ENCODE measurements at places on chromosomes 5 and 9.

DNA sequence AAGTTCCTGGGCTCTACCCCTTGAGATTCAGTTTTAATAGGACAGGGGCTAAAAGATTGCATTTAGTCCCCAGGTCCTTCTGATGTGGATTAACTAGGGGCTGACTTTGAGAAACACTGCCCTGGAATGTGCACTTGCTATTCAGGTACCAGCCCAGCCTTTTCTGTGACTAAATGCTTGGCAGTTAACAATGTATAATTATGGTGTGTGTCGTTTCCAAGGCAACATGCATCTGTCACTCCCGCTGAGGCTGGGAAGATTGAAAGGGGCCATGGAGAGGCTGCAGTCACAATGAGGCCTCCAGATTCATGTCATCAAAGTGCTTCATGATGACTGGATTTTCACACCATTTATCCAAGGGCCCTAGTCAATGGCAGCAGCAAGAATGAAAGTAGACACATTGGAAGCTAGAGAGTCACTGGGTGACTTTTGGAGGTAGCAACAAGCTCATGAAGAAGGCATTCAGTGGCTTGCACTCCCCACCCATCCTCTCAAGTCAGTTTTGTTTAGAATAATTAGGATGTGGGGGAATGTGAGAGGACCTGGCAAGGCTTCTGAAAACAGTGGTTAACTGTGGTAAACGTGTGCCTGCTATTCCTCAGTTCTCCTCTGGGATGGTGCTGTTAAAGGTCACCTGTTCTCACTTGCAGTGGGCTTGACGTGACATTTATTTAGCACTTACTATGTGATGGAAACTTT, 28.3 kb downstream of the RAI14 start:
- no peak for DNase-seq

DNA sequence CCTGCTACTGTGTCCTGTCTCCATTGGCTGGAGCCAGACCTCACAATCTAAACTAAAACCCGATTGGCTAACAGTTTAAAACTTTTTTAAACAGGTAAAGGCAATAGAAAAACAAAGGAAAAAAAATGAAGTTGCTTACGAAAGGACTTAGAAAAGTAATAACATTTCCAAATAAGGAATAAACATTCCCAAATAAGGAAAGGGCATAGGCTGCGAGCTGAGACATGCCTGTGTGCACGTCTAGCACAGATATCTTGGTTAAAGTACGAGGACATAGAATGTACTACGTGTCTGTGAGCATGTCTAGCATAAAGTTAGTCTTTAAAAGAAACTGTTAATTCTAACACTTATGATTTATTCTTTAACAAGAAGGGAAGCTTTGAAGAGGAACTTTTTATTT, 15.3 kb upstream of the FAM120A start:
- no peak for DNase-seq

DNA sequence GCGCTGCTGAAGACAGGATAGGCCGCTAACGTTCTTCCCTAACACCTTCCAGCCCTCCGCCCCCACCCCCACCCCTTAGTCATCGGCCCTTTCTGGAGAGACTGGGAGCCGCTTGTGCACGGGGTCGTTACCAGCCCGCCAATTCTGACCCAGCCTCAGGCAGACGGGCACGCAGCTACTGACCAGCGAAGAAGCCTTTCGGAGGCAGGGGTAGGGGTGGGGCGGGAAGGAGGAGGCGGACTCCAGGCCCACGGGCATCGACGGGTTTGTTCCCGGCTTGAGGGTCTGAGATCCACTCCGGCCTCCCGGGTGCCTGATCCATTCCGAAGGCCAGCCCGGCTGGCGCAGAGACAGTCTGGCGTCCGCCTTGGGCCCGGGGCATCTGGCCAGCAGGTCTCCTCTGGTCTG, 729 bp upstream of the HAND1 start:
- DNase-seq = no peak

GRCh38 chr5:119402081-119402480, 46.3 kb downstream of the TNFAIP8 start:
- DNase-seq = no peak

DNA sequence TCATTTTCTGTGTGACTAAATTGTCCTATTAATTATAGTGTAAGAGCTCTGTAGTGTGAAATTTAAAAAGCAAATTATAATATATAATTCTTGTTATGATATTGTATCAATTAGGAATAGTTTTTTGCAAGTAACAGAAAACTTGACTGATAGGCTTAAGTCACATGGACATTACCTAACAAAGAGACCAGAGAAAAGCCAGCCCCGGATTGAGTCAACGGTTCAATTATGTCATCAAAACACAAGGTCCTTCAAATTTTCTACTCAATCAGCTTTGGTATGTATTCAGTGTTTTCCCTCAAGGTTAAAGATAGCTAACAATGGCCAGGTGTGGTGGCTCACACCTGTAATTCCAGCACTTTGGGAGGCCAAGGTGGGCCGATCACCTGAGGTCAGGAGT, 126.7 kb upstream of the PTGER4 start:
- no peak for DNase-seq

DNA sequence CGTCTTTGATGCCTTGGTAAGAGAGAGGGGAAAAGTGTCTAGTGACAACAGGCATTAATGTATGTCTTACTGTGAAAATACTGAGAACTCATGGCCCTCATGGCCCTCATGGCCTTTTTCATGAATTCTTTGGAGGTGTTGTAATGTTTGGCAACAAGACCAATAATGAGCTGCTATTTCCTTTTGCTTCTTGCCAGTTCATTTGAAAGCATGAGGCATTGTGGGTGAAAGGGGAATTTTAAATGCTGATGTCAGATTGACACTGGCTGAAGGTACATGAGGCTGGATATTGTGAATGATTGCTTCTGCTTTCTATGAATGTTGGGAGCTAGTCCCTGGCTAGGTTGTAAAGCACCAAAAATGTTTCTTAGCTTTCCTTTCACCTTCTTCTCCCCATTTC, 79.2 kb downstream of the DOCK2 start:
- DNase-seq = no peak

- no peak for DNase-seq
Observed at GRCh38 chr9:109585796-109586195, 87.7 kb upstream of the PTPN3 start.

GRCh38 chr9:70477146-70477745, 62.8 kb upstream of the KLF9 start:
- DNase-seq = no peak

DNA sequence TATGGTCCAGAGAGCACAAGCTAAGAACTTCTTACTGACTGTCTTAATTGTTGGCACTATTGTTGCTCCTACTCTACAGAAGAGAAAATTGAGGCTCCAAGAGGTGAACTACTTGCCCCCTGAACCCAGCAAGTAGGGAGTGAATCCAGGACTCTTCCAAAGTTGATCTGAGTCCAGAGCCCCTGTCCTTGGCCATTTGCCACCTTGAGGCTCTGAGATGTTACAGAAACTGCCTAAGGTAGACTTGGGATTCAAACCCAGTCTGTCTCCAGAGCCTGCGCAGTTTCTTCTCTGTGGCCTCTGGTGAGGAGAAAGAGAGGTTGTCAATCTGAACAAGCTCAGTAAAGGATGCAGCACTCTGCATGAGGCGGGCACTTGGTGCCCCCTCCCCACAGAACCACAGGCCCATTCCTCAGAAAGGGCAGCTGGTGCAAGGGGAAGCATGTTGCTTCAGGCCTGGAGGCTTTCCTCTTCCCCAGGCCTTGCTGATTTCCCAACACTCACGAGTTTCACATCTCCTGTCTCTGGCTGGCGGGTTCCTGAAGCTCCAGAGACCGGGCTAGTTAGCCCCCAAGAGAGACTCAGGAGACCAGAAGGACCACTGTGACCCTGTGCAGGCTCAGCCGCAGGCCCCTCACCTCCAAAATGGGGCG, 2.9 kb upstream of the LCP2 start:
- DNase-seq = no peak

Measured in NCI-H1048 (cell line).